ENCODE measurements at places on chromosomes 7 and 10.

DNA sequence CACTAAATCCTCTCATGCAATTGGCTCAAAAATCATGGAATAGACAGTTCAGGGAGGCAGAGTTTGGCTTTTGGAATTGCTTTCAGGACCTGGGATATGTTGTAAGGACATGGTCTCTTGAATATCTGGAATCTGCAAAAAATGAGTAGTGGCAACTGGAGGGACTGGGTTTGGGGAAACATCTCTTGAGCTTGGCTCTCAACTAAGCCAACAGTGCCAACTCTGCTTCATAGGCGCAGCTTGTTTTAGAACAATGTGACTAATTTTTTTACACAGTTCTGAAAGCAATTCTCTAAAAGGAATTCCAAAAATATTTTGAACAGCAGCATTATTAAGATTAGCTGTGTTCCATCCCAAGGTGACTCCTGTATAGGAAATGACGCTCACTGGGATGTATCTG is 121.5 kb upstream of the DPP6 start:
- no peak for DNase-seq

DNA sequence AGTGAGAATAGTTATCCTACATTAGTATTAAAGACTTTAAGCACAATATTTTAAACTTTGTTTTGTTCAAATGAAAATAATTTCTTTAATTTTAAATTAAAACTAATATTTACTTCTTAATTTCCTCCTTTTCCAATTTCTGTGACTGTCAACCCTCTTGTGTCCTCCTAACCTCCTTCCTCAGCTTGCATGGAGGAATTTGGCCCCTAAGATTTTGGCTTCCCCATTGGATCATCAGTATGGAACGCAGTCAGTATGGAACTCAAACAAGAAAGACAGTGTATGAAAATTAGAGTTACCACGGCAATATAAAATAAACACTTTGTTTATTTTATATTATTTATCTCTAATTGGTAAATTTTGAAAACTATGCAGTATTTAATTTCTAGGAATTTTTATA is 91.2 kb downstream of the CYP51A1 start:
- DNase-seq, result no peak

GRCh38 chr10:76993213-76993612 is 644.4 kb downstream of the KCNMA1 start:
- DNase-seq, result no peak

GRCh38 chr7:54015251-54015650 is 526.9 kb upstream of the VSTM2A start:
- DNase-seq, result no peak

- DNase-seq, result no peak
Measured at GRCh38 chr7:23863209-23863787, 153.3 kb downstream of the STK31 start.

DNA sequence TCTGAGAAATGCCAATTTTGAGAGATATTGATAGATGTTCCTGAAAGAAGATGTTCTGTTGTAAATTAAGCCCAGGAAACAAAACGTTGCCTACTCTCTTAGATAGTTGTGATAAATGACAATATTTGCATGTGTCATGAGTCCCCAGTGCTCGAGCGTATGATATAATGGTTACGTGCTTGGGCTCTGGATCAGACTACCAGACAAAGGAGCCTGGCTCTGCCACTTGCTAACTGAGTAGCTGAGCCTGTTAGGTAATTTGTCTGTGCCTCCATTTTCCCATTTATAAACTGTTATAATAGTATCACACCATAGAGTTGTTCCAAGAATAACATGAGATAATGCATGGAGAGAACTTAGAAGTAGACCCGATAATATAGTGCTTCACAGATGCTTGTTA is 1.8 kb downstream of the A1CF start:
- DNase-seq, result no peak
